ENCODE measurements at places on chromosomes 13 and 19.
A peak's percentile ranks its signal among the peaks of the same experiment; 100 is the strongest.

- DNase-seq = no peak
Measured at GRCh38 chr13:26719356-26719945, 41.1 kb downstream of the GPR12 start.

DNA sequence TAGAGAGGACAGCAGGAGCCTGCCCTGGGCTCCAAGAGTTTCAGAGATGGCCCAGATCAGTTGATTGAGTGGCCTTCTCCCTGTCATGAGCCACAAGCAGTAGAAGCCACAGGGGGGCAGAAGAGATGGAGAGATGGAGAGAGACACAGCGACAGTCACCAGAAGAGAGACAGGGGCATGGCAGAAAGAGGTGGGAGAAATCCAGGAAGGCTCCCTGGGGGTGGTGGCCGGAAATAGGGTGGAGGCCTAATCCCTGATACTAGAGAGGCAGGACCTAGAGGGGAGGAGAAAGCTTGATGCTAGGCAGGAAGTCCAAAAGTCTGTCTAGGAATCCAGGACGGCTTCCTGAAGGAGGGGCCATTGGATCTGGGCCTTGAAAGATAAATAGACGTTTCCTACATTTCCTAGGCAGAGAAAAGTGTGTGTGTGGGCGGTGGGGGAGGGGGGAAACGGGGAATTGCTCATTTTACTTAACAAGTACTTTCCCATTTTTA, 9.6 kb upstream of the TPM4 start:
- DNase-seq = peak; percentile 75

GRCh38 chr19:45500918-45501729, 2.9 kb downstream of the PPM1N start:
- no peak for DNase-seq

DNA sequence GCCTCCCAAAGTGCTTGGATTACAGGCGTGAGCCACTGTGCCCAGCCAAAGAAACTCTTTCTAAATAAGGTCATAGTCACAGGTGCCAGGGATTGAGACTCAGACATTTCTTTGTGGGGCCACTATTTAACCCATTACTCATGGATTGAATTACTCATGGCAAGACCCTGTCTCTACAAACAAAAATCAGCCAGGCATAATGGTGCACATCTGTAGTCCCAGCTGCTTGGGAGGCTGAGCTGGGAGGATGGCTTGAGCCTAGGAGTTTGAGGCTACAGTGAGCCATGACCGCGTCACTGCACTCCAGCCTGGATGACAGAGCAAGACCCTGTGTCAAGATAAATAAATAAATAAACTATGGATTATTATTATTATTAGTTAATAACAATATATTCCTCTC, 3.6 kb upstream of the KLF2 start:
- no peak for DNase-seq

DNA sequence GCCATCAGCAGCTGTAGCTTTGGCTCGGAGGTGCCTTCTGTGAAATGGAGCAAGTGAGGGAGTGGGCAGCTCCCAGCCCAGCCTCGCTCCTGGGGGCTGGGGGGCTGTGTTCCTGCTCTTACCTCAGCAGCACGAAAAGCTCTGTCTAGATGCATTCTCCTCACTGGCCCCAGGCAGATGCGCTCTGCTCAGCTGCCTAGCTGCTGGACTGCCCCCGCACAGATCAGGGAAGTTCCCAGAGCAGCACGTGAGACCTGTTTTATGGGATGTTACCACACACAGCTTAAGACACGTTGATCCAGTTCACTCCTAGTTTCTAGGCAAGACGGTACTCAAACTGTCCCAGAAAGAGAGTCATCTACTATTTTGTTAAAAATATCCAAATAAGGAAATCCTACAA, 13.6 kb downstream of the LCP1 start:
- no peak for DNase-seq

- no peak for DNase-seq
Measured at GRCh38 chr13:113901231-113901630, 37.4 kb upstream of the GAS6 start.

GRCh38 chr19:24054044-24054935, 32.7 kb upstream of the ZNF254 start:
- no peak for DNase-seq

DNA sequence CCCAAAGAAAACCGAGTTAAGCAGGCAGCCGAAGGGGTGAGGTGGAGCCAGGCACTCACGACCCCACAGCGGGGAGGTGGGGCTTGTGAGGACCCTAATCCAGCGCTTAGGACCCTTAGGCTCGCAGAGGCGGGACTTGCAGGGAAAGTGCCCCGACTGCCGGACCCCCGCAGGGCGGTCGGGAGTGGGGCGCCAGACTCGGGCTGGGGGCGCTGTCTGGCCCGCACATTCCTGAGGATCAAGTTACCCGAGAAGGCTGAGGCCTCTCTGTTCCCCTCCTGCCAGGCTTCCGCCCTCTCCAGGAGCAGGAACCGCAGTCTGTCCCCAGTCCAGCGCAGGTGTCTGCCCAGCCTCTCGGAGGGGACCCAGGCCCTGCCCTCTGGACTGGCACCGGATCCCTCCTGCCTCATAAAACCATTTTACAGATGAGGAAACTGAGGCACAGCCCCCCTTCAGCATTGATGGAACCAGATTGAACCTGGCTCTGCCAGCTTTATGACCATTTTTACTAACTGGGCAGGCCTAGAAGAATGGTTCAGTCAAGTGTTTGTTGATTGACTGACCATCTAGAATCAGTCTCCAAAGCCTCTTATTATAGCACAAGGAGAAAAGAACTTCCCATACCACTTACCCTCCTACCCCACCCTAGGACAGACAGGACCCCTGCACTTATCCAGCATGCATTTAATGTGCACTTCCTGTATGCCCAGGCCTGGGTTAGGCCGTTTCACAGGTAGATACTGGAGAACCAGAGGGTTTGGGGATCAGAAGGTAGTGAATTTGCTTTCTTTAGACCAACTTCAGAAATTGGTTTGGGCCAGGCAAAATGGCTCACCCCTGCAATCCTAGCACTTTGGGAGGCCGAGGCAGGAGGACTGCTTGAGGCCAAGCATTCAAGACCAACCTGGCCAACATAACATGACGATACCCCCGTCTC, 6.7 kb upstream of the JUND start:
- DNase-seq = no peak

DNA sequence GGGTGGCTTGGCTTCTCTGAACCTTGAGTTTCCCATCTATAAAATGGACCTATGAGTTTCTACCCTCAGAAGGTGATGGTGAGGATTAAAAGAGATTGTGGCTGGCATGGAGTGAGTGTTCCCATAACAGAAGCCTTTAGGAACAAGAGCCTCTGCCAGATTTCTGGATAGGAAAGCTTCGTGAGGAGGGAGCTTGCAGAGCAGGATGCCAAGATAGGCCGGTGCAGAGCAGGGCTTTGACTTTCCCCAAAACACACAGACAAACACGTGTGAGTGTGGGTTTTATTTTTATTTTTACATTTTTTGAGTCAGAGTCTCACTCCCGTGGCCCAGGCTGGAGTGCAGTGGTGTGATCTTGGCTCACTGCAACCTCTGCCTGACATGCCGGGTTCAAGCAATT, 3.7 kb upstream of the CNN1 start:
- no peak for DNase-seq

DNA sequence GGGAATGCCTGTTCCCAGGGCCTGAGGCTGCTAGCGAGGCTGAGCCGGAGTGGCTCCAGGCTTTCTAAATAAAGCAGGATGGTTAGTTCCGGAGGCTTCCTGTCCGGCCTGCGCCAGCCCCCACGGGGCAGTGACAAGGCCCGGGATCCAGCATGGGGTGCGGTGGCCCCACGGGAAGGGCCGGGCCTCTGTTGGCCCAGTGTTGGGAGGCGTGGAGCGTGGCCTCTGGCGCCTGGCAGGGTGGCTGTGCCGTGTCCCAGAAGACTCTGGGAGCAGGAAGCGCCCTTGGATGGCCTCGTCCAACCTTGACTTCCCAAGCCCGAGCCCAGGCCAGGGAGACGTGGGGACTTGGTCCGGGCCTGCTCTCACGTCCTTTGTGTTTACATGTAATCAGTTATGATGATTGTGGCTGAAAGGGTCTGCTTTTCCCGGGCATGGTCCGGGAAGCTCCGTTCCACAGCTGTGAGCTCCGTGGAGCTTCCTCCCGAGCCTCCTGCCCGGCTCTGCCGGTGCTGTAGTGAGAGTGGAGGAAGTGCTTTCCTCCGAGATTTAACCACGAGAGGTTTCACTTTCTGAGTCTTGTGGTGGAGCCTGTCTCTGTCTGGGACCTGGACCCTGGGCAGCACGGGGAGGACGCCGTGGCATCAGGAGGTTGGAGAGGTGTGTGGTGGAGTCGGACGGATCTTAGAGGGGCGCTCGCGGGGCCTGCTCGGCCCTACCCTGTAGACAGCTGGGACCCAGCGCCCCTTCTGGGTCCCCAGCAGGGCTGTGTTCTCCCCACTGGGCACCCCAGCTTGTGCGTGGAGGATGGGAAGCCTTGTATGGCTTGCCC, 4.6 kb downstream of the GNA11 start:
- no peak for DNase-seq

- DNase-seq = no peak
Measured at GRCh38 chr13:106183410-106184065, 351.9 kb downstream of the EFNB2 start.

- no peak for DNase-seq
Measured at GRCh38 chr19:1522838-1523237, 1.0 kb upstream of the PLK5 start.

- DNase-seq = no peak
Measured at GRCh38 chr13:67147342-67148133, 82.6 kb downstream of the PCDH9 start.

GRCh38 chr13:52810526-52810925, 37.9 kb downstream of the PCDH8 start:
- no peak for DNase-seq

DNA sequence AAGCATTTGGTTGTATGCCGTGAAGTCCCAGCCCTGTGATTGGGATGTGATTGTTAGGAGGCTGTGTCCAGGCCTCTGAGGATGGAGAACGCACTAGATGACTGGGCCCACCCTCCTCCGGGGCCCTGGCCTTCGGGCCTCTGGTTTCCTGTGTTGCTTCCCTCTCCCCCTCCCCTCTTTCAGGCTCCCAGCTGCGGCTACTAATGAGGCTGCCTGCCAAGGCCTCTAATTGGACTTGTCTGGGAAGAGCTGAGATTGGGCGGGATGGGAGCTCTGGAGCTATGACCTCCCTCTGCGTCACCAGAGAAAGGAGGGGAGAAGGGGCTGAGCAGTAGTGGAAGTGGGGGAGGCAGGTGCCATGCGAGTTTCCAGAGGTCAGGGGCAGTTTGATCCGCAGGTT, 9.9 kb downstream of the PTH2 start:
- no peak for DNase-seq

DNA sequence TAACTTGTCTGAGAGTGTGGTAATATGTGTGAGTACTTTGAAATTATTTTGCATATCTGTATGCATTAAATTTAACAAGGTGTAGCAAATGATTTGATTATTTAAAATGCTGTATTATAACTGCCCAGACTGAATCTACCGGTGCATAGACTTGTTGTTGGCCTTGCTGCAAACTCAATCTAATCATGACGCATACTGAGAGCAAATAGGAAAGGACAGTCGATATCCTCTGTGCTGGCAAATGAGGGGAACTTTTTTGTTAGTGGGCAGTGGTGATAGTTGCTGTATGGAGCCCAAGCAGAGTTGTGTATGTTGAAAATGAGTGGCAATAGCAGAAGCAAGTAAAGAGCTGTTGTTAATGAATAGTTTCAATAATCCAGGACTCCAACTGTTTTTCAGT, 127.4 kb downstream of the LMO7 start:
- no peak for DNase-seq

- DNase-seq = no peak
Measured at GRCh38 chr19:55111238-55111831, 6.1 kb downstream of the PPP1R12C start.

GRCh38 chr13:27211271-27211670, 39.7 kb upstream of the USP12 start:
- DNase-seq = no peak

- DNase-seq = no peak
Measured at GRCh38 chr19:1646659-1647453, 5.6 kb downstream of the TCF3 start.

DNA sequence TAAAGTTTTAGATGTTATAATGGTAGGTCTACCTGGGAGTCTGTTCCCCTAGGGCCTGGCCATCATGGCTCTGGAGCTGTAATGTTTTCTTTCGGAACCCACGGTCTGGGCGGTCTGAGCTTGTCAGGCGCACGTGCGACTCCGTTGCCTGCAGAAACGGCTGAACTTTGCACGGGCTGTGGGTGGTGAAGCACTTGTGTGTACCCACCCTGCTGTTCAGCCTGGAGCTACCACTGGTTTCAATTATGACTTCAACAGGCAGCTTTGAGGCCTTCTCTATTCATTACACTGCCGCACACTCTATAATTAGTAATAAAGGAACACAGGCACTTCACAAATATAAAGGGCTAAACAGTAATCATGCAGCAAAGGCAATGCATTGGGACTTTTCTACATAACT, 6.0 kb downstream of the PCDH8 start:
- DNase-seq = no peak

DNA sequence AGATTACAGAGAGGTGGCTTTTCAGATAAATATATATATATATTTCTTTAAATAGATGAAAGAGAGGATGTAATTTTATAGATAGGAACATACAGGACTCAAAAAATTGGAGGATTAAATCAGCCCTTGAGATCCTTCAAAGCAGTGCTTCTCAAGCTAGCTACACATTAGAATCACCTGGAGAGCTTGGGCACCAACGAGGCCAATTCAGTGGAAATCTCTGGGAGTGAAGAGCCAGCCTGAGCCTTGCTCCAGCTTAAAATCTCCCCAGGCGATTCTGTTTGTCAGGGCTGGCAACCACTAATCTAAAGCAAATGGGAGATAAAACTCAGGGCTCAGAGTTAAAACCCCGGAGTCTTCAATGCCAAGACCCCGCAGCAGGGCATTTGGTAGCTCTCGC, 15.0 kb upstream of the CLN5 start:
- DNase-seq = no peak

- DNase-seq = no peak
Measured at GRCh38 chr19:15422296-15423075, 3.7 kb upstream of the AKAP8L start.

DNA sequence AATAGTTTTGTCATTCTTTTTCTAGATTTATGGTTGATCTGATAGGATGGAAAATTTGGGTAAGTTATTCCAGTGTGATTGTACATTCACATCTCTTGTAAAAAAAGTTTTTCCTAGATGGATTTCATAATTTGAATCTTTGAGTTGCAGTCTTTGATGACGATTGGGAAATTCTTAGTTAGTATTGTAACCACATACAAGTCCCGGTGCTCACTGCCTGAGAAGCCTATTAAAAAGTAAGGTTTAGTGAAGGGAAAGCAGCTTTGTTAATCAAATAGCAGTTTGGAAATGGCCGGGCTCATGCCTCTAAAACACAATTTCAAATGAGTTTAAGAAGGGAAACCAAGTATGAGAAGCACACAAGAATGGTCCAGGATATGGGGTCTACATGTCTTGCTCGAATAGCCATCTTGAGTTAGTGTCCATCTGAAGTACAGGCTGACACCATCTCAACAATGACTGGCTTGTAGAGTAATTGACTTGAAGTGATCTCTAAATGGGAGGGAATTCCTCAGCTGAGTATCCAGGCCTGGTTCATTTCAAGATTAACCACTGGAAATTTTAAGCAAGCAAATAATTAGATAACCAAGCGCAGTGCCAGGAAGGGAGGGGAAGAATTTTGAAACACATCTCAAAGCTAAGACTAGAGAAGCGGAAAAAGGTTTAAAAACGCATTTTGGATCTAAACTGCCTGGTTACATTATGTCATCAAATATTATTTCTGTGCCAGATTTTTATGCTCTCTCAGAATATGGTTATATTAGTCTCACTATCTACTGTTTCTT, 1145.6 kb upstream of the MIR17HG start:
- DNase-seq = no peak
